ENCODE measurements at places on chromosomes 2 and 18. TPM values are rescaled to one million over a fixed set of nuclear protein-coding genes. Genes with fewer than 3 reads are reported as not detected.

- DNase-seq, result no peak
Measured at GRCh38 chr2:191241418-191241817, 3.8 kb upstream of the MYO1B start.

DNA sequence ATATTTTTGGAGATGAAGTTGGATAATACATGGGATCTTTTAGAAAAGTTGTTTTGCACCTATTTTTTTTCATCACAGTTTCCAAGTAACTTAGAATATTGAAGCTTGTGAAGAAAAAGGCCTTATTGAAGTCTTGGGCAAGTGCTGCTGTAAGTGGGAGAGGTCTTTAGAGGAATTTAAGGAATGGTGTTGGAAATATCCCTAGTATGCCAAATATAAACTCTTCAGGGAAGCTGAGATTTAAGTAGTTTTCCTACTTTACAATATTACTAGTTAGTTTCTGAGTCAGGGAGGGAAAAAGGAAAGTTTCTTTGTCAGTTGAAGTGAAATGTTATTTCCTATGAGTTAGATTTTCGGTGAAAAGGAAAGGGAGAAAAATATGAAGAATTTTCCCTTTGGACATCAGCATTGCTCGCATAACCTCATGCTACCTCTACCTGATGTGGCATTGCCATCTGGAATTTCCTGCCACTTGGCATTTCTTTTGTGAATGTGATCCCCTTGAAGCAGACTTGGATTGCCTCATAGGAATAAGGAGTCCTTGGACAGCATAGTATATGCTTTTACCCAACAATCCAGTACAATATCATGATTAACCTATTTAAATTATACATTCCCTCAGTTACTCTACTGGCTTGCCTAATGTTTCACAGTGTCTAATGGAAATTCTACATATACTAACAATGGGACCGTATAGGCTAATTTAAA lies 12.1 kb downstream of the PLEKHH2 start:
- DNase-seq, result peak; percentile 44

DNA sequence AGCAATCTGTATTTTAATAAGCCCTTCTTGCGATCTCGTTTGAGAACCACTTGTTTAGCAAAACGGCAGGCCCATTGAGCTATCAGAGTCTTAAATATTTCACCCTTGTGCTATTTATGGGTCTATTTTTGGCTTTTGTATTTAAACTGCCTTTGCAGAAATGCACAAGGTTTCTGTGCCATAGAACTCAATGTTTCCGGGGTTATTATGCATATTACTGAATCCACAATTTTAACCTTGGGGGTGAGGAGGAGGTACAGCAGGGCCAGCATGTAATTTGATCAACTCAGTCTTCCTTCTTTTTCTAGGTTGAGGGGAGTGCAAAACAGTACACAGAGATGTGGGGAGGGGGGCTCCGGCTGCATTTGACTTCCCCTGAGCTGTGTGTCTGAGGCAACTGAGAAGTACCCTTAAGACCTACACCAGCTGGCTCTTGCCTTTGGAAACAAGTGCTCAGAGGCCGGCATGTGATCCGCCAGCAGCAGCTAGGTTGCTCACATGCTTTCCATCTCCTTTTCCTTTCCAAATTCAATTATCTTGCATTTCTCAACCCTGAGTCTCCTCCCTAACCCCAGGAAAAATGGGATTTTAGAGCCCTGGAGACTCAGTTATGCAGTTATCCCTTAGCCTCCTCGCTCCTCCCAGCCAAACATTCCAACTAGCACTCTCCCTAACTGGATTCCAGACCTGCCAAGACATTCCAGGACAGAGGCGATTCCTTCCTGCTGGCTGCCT lies 103.0 kb downstream of the HNRNPLL start:
- no peak for DNase-seq

Gene XDH
- 0.69 TPM for polyA plus RNA-seq

- no peak for DNase-seq
Measured at GRCh38 chr2:148616662-148617061, 27.9 kb upstream of the EPC2 start.

DNA sequence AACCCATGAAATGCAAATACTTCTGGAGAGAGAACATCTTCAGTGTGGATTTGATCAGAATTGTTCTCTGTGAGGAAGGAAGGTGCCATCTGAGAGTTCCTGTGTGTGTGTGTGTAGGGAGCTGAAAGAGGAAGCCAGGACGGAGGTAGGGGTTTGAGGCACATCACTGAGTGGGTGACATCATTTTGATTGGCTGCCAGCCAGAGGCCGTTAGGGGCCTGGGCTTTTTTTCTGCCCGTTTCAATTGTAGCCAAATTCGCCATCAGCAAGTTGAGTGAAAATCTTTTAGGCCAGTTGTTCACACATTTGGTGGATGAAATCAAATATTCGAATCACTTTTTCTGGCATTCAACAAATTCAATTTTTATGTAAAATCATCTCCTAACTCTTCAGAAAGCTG lies 48.9 kb downstream of the TSN start:
- DNase-seq, result no peak

DNA sequence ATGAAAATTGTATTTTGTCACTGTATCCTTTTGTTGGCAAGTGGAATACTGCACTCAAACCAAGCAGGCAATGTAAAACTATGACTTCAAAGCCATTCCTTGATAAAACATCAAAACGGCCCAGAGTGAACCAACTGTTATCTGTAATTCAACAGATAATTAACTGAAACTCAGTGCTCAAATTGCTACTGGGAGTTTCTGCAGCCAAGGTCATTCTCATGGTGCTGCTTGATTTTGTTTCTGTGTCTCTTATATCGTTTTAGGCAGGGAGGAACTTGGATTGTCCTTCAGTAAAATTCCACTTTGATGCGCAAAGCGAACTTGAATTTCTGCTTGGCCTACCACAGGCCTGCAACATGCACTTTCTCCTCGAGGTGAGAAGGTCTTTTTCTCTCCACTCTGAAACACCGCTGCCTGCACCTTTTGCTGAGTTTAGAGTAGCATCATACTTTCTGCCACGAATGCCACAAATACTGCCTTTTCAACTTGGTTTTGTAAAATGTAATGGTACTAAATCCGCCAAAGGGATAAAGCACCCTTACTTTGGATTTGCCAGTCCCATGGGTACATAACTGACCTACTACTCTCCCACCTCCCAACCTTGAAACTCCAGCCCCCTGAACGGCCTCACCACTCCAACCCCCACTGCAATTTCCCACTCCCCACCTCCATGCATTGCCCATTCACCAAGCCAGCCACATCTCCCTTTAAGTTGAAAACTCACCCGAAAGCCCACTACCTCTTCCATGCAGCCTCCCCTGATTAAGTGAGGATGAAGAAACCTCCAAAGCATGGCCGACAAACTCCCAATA lies 204.7 kb downstream of the TGIF1 start:
- DNase-seq, result no peak

Gene PLGLB1
- 0.26 TPM for polyA plus RNA-seq

GRCh38 chr2:239224199-239224570 lies 176.6 kb downstream of the HDAC4 start:
- no peak for DNase-seq

- DNase-seq, result no peak
Measured at GRCh38 chr2:2825516-2826208, 494.6 kb upstream of the MYT1L start.

- DNase-seq, result no peak
Measured at GRCh38 chr2:112003576-112004252, 51.4 kb upstream of the TMEM87B start.

Data from BJ (cell line).